ENCODE measurements at places on chromosomes 4 and X. TPM values are rescaled to one million over a fixed set of nuclear protein-coding genes. Genes with fewer than 3 reads are reported as not detected.

- no peak overlapping the region for H3K27ac ChIP-seq
- DNase-seq, result no peak
- H3K36me3 ChIP-seq, result no peaks in the 10 kb centered on the region
- no peaks in the 10 kb centered on the region for H3K4me1 ChIP-seq
- H3K4me3 ChIP-seq, result no peak overlapping the region
Observed at GRCh38 chrX:66731398-66731797, 92.5 kb upstream of the EDA2R start.

- H3K4me3 ChIP-seq, result no peak overlapping the region
- H3K4me1 ChIP-seq, result no peaks in the 10 kb centered on the region
- no peak overlapping the region for H3K27ac ChIP-seq
- DNase-seq, result no peak
- H3K36me3 ChIP-seq, result no peaks in the 10 kb centered on the region
Observed at GRCh38 chr4:127509155-127509554, 123.6 kb upstream of the INTU start.

DNA sequence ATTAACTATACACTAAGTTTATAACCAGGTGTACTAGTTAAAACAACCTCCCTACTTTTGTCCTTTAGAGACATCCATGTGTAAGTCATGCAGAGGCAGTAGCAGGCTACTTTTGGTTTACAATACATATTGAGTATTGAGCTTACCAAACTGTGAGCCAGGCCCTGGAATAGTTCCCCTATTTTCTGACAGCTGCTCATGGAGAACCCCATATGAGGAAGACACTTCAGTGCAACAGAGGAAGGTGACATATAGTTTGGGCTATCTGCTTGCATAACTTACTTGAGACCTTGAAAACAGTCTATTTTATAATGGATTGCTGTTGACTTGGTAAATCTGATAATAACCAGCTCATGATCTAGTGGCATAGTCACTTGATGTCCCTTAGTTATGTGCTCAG is 190.5 kb downstream of the SH3BGRL start:
- H3K4me3 ChIP-seq, result no peak overlapping the region
- H3K4me1 ChIP-seq, result no peaks in the 10 kb centered on the region
- no peaks in the 10 kb centered on the region for H3K27me3 ChIP-seq
- no peak for DNase-seq

Gene GAGE12F
- total RNA-seq, result not detected

Gene FGB
- total RNA-seq, result 1.2 TPM

DNA sequence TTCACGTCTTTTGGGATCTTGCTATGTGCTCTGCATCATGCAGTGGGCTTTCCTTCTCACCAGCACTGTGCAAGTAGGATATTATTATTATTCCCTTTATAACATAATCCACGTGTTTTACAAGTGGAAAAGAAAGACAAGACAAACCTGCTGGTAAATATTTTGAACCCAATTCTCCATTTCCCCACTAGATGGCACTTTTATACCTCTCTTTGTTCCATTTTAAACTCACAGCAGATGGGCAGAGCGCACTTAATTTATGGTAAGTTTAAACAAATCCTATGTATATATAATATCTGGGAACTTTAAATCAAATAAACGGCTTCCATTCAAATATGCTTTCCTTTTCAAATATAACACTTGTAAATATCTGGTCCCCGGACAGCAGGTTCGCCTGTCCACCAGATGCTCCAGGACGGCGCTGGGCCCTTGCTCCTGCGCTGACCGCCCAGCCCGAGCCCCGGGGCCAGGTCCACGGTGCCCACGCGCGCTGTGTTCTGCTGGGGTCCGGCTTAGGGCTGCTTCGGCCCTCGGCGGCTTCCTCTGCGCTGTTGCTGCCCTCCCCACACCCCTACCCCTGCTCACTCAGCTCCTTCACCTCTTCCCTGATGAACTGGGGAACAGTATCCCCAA is 31.1 kb downstream of the F11 start:
- H3K27me3 ChIP-seq, result peaks cover 12% of the 10 kb centered on the region
- no peaks in the 10 kb centered on the region for H3K4me1 ChIP-seq
- DNase-seq, result no peak
- H3K36me3 ChIP-seq, result no peaks in the 10 kb centered on the region
- H3K27ac ChIP-seq, result no peak overlapping the region

DNA sequence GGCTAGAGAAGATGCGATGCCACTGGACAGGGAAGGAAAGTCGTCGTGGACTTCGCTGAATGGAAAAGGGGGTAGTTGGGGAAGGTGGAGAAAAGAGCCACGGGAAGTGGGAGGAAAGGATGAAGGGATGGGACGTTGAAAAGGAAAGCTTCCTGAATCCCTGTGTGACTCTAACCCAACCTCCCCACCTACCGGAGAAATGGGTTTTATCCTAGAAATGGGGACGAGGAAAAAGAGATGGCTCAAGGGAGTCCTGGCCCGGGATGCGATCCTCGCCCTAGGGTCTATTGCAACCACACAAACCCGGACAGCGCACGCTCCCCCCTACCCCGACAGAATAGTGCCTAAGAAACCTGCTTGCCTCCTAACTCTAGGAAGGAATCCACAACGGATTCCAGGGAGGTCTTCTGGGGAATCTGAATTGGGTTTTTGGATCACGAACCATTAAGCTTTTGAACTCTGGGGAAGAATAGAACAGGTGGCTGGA is 738 bp upstream of the TSPAN5 start:
- H3K27me3 ChIP-seq, result no peaks in the 10 kb centered on the region
- H3K4me1 ChIP-seq, result peaks cover 16% of the 10 kb centered on the region

DNA sequence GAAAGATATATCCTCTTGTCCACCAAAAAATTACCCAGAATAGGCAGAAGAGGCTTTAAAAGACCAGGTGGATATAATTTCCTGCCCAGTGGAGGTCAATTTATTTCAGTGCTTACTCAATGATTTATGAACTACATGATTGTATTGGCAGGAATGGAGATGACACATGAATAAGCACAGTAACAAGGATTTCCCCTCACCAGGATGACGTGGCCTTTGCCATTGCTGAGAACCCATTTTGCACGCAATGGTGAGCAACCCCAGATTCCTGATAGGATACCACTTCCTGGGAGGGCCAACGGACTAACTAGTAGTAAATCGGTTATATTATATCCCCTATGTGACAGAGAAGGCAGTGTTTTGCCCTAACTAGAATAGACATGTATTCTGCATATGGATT is 11.6 kb upstream of the TTC29 start:
- H3K27me3 ChIP-seq, result no peaks in the 10 kb centered on the region
- DNase-seq, result no peak
- no peaks in the 10 kb centered on the region for H3K36me3 ChIP-seq
- H3K4me1 ChIP-seq, result no peaks in the 10 kb centered on the region

GRCh38 chr4:41012911-41013310 is 201.4 kb downstream of the APBB2 start:
- H3K27ac ChIP-seq, result no peak overlapping the region
- no peak overlapping the region for H3K4me3 ChIP-seq
- H3K36me3 ChIP-seq, result no peaks in the 10 kb centered on the region
- no peaks in the 10 kb centered on the region for H3K4me1 ChIP-seq
- no peaks in the 10 kb centered on the region for H3K27me3 ChIP-seq
- no peak for DNase-seq

DNA sequence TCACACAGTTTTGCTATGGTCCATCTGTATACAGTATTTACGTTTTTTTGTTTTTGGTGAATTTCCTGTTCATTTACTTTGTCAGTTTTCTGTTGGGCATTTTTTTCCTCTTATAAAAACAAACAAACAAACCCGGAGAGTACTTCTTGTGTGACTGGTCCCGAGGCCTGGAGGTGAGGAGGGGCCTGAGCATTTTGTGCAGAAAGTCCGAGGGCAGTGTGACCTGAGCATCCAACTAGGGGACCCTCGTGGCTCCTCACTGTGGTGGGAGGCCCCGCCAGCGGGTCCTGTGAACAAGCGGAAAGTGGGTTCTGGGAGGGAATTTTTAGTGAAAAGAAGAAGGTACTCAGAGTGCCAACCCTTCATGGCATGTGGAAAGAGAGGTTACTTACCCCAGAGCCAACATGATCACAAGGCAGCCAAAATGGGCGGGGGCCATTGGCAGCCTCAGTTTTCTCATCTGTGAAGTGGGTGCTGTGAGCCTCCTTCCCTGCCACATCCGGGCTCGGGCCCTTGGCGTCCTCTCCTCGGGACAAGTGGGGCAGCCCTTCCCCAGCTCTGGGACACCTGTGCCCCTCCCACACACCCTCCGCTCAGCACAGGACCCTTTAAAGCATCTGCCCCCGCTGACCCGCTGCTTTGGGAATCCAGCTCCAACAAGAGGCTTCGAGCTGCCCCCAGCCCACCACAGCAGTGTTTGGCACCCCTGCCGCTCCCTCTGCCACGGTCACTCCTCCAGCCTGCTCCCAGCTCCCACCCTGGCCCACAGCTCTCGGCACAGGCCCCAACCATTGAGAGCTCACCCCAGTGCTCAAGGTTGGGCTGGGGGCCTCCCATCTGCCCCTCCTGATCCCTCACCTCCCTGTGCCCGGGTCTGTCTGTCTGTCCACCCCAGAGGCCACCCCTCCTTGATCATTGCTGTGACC is 22.8 kb upstream of the GPR78 start:
- no peak overlapping the region for H3K27ac ChIP-seq
- no peaks in the 10 kb centered on the region for H3K27me3 ChIP-seq
- peak; percentile 50 for DNase-seq

DNA sequence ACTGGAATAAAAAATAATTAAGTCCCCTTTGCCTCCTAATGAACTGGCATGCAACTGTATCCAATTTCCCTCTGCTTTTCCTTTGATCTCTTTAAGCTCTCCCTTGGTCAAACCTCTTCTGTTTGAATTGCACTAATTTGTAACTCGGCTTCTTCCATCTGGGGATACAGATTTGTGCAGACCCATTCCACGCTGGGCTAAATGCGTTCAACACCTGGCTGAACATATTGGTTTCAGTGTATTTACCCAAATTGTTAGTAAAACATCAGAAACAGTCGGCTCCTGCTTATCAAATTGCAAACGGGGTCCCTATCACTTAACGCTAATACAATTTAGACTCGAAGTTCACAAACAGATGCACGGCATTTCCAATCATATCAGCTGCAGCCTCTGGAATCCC is 124.9 kb upstream of the TAPT1 start:
- H3K27me3 ChIP-seq, result no peaks in the 10 kb centered on the region
- no peak overlapping the region for H3K27ac ChIP-seq

Gene ADH1B
- total RNA-seq, result 744 TPM

Gene PASD1
- total RNA-seq, result not detected

Gene MGAT4D
- not detected for total RNA-seq

DNA sequence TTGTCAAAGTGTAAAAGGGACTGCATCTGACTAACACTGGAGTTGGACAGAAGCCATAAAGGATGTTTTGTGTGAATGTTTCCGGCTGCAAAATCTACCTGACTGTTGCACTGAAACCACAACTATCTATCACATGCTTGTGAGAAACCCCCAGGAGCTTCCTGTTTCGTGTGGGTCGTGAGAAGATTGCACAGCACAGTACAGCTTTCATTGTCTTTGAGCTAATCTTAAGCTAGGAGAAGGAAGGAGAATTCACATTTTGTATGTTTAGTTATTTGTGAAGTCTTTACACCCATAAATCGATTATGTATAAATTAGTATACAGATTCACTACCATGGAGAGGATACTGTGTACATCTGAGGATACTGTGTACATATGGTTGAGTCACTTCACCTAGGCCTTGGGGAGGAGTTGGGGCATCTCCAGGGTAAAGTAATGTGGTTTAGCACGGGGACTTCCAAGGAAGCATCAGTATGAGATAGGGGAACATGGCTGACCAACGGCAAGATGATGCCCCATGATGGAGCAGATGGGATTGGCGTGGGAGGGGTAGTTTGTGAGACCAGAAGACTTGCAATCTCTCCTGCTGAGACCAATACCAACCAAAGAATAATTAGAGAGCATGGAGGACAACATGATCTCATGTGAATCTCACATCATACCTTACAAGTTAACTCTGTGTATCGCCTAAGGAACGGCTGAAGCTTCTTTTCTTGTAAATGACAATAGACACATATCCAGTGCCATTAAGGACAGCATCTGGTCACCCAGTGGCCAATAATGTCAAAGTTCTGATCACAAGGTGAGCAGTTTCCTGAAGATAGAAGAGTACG is 43.1 kb upstream of the FAM9C start:
- no peak for DNase-seq
- no peaks in the 10 kb centered on the region for H3K36me3 ChIP-seq
- H3K27ac ChIP-seq, result peak overlapping the region; percentile 55
- no peaks in the 10 kb centered on the region for H3K27me3 ChIP-seq
- peaks cover 18% of the 10 kb centered on the region for H3K4me1 ChIP-seq

DNA sequence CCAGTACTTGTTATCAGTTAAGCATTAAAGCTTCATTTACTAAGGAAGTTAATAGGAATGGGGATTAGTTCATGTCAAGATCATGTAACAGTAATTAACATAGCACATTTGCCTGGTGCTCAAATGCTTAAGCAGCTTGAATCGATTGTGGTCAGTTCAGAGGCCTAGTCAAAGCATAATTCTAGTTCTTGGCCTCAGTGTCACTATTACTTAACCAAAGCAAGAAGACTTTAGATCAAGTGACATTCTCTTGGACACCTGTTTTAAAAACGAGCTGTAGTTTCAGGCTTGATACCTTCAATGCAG is 115.2 kb upstream of the BMPR1B start:
- no peaks in the 10 kb centered on the region for H3K27me3 ChIP-seq
- peaks cover 43% of the 10 kb centered on the region for H3K36me3 ChIP-seq
- H3K27ac ChIP-seq, result no peak overlapping the region
- no peaks in the 10 kb centered on the region for H3K4me1 ChIP-seq

DNA sequence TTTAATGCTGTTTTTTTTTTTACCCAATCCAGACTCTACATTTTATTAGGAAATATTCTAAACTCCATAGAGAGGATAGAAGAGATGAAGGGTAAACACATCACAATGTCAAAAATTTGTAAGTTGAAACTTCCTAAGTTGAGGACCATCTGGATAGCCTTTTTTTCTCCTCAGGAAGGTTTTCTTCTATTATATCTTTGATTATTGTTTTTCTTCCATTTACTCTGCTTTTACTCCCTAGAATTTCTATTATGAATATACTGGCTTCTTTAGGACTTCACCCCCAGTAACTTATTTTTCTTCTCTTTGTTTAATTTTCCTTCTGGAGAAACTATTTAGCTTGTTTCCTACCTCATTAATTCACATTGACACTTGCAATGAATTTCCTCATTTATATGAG is 71.2 kb upstream of the SLIT2 start:
- H3K27ac ChIP-seq, result no peak overlapping the region
- no peaks in the 10 kb centered on the region for H3K36me3 ChIP-seq
- no peak overlapping the region for H3K4me3 ChIP-seq
- no peak for DNase-seq

- no peaks in the 10 kb centered on the region for H3K4me1 ChIP-seq
- no peaks in the 10 kb centered on the region for H3K27me3 ChIP-seq
- no peak for DNase-seq
- H3K4me3 ChIP-seq, result no peak overlapping the region
Observed at GRCh38 chr4:184574861-184575260, 74.4 kb downstream of the CASP3 start.

GRCh38 chr4:148203056-148203898 is 238.9 kb downstream of the NR3C2 start:
- no peaks in the 10 kb centered on the region for H3K4me1 ChIP-seq
- DNase-seq, result no peak
- no peaks in the 10 kb centered on the region for H3K27me3 ChIP-seq
- H3K36me3 ChIP-seq, result no peaks in the 10 kb centered on the region

- H3K27ac ChIP-seq, result no peak overlapping the region
- no peak overlapping the region for H3K4me3 ChIP-seq
- no peaks in the 10 kb centered on the region for H3K36me3 ChIP-seq
- H3K27me3 ChIP-seq, result no peaks in the 10 kb centered on the region
Observed at GRCh38 chrX:16592194-16592770, 57.7 kb upstream of the S100G start.

Gene MAGED2
- total RNA-seq, result 98.4 TPM

Gene FGD1
- total RNA-seq, result 3.7 TPM

GRCh38 chr4:96260064-96260682 is 420.3 kb downstream of the PDHA2 start:
- H3K27me3 ChIP-seq, result no peaks in the 10 kb centered on the region
- H3K4me1 ChIP-seq, result no peaks in the 10 kb centered on the region
- H3K27ac ChIP-seq, result no peak overlapping the region
- DNase-seq, result no peak
- H3K4me3 ChIP-seq, result no peak overlapping the region
